GM06990 (cell line): ENCODE measurements at places on chromosomes 3 and 15.

DNA sequence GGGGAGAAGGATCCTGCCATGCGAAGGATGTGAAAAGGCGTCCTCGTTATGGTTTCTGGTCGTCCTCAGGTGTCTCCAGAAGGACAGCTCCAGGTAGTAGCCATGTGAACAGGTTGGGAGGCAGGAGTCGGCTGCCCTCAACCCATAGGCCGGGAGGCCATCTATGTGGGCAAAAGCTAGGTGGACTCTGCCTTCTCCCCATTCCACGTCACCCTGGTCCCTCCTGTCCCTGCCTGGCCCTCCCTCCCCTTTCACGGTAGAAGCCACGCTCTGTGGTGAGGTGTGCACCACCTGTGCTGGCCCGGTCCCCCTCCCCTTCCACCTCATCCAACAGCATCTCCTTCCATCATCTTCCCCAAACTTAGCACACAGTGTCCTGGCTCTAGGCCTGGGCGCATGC is 16.3 kb downstream of the ITIH3 start:
- no peak for DNase-seq

- DNase-seq, result no peak
These were observed 370.3 kb upstream of the TPM1 start for GRCh38 chr15:62672268-62672667.

- DNase-seq, result no peak
These were observed 4.4 kb downstream of the TERC start for GRCh38 chr3:169760479-169760878.

- no peak for DNase-seq
These were observed 36.5 kb upstream of the DENND4A start for GRCh38 chr15:65828585-65828984.

DNA sequence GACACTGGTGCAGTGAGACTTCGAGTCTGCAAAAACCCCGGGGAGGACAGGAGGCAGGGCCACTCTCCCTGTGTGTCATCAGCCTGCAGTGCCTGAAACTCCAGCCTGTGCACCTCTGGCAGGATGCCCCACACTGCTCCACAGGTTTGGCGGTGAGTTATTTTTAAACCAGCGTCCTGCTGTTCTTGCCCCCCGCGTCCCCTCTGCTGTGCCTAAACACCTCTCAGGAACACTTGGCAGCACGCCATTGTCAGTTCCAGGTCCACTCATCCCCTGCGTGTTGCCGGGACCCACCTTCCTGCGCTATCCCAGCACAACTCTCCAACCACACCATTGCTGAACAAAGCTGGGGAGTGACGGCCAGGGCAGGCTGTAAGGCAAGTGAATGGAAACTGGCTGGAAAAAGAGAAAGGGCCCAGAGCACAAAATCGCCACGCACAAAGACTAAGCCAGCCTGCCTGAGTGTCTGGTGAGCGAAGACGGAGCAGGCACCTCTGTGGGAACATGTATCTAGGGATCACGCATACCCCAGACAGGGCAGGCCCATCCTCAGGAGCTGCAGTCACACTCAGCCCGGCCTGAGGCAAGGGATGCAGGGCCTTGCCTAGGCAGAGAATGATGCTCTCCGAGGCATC is 3.1 kb upstream of the PLA2G4F start:
- no peak for DNase-seq

DNA sequence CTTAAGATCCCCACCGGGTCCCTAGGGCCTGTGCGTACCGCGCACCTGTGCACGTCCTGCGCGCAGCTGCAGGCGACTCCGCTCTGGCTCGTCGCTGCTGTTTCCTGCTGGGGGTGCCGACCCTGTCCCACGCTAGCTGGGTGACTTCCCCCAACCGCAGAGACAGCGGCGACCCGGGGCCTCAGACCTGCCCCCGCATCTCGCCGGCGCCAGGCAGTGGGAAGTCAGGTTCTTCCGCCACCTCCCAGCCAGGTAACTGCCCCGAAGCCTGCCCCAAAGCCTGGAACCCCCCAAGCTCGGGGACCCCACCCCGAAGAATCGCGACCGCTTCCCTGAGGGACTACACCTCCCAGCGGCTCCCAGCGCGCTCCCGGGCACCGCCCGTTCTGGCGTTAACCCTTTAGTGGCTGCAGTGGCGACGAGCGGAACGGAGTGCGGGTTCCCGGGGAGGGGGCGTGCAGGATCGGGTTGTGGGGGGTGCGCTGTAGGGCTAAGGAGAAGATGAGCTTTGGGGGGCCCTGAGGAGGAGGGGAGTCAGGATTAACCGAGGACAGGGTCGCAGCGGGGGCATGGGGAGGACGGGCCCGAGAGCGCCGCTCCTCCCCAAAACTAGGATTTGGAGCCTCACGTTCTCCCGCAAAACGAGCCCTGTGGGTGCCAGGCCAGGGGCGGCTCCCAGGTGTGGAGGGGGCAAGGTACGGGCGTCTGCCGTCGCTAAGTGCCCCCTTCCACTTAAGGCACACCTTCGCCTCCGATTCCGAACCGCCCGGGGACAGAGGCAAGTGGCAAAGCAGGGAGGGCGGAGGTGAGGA is 589 bp downstream of the NEIL1 start:
- DNase-seq, result peak; percentile 83

DNA sequence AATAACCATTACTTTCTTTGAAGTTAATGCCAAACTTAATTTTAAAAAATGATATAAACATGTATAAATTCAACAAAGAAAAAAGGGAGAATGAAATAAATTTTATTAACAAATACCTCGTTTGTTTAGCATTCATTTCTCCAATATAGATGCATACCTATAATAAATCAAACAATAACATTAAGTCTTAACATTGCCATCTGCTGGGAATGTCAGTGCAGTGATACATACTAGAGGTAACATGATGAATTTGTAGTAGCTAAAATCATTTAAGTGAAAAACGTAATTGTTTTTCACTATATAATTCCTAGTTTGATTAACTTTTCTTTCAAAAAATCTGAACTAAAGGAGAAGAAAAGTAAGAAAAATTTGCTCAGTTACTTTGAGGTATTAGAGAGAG is 340.2 kb upstream of the CBLB start:
- no peak for DNase-seq

- DNase-seq, result no peak
These were observed 138.3 kb upstream of the PTPRG start for GRCh38 chr3:61422945-61423673.

GRCh38 chr15:64950888-64951287 is 38.8 kb downstream of the SPG21 start:
- no peak for DNase-seq

DNA sequence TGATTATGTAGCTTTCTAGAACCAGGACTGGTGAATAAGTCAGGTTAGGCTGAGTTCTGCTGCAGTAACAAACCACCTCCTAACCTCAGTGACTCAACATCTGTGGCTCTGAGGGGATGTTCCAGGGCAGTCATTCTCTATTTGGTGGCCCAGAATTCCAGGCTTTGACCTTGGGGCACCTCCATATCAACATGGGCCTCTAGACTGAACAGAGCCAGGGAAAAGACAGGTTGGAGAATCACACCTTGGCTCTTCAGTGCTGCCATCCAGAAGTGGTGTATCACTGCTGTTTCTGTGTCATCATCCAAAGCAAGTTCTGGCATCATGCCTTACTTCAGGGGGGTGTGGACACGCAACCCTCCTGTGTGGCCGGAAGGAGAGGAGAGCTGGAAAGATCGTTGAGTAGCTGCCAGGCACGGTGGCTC is 15.3 kb downstream of the ZBTB47 start:
- no peak for DNase-seq

GRCh38 chr3:127831723-127832172 is 9.4 kb upstream of the MGLL start:
- DNase-seq, result peak; percentile 59

GRCh38 chr3:31240466-31240865 is 292.3 kb upstream of the STT3B start:
- DNase-seq, result no peak

- DNase-seq, result no peak
These were observed 62.9 kb upstream of the ACAN start for GRCh38 chr15:88740356-88740755.

- no peak for DNase-seq
These were observed 48.0 kb upstream of the RAB6B start for GRCh38 chr3:133943639-133944141.

GRCh38 chr15:60635507-60636352 is 156.8 kb upstream of the ICE2 start:
- peak; percentile 38 for DNase-seq

DNA sequence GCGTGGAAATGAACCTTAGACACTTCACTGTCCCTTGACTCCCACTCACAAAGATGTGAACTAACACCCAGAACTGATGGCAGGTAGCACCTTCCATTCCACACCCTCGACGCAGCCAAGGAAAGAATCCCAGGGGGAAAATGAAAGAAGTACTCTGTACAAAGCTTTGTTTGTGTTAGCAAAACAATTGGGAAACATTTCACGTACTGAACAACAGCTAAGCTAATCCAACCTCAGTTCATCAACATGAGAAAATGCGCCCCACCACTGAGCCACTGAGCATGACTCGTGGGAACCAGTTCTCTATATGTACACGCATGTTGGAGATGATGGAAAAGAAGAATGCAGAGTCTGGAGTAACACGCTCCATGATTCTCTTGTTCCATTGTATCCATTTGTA is 32.0 kb downstream of the CORO2B start:
- DNase-seq, result no peak

- DNase-seq, result peak; percentile 13
These were observed 748.5 kb downstream of the ROBO1 start for GRCh38 chr3:79019137-79019923.

DNA sequence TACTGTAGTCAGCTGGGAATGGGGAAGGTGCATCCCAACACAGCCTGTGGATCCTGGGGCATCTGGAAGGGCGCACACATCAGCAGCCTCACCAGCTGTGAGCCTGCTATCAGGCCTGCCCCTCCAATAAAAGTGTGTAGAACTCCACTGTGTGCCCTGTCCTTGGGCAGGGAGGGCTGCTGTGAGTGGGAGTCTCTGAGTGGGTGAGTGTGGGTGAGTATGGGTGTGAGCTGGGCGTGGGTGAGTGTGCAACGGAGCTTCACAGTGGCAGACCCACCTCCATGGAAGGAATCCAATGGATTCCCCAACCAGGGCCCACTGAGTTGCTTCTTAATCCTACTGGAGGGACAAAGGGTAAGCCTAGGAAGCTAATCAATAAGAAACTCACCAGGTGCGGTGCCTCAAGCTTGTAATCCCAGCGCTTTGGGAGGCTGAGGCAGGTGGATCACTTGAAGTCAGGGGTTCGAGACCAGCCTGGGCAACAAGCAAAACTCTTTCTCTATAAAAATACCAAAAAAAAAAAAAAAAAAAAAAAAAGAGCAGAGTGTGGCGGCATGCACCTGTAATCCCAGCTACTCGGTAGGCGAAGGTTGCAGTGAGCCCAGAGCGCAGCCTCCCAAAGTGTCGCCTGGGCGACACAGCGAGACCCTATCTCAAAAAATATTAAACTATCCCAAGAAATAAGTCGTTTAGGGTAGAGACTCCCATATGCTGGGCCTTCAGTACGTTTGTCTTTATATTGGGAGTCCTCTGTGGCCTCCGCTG is 555 bp upstream of the RCCD1 start:
- DNase-seq, result no peak

DNA sequence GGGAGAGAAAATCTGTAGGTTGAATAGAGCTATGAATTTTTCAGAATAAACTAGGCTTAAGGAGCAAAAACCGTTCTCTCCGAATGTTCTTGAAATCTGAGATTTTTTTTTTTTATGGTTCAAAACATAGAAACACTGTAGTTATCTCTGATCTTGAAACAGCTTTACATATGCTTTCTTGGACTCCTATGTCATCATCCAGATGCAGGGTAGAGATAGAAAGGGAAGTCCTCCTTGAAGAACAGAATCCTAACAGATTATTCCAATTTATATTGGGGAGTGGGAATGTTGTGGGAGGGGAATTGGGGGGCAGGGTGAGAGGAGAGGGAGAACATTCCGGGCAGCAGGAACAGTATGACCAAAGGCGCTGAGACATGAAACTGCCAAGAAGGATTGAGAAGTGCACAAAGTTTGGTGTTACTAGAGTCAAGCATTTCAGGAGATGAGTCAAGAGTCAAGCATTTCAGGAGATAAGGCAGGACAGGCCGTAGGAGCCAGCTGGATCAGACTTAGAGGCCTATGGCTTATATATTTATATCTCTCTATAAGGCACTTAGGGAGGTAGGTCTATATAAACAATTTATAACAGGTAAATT is 21.9 kb upstream of the ST3GAL6 start:
- DNase-seq, result no peak

GRCh38 chr15:20356444-20356910 is 185.1 kb downstream of the GOLGA6L6 start:
- no peak for DNase-seq
